Activated naive CD4-positive, alpha-beta T cell (primary cell): ENCODE measurements at places on chromosomes 11 and 22.

- no peak for DNase-seq
These were observed 560.9 kb downstream of the MIAT start for GRCh38 chr22:27218012-27218920.

- DNase-seq, result no peak
These were observed 65.9 kb downstream of the C11orf58 start for GRCh38 chr11:16804104-16804947.

DNA sequence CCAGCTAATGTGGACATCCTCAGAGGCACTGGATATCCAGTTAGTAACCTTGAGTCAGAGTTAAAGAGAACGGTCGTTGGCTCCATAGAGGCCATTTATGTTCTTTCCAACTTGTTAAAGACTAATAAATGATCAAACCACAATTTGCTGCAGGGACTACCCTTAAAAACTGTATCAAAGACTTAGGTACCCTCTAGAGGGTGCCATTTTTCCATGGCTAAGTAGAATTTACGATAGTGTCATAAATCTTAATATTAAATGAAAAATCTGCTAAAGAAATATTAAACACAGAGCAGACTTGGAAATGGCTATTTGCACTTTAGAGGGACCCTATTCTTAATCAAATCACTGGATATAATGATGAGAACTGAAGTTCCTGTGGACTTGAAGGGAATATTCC lies 685.2 kb upstream of the CHORDC1 start:
- no peak for DNase-seq

GRCh38 chr11:114273071-114273470 lies 23.1 kb upstream of the NNMT start:
- DNase-seq, result no peak

- DNase-seq, result no peak
These were observed 12.6 kb upstream of the POU2F3 start for GRCh38 chr11:120227228-120227852.

DNA sequence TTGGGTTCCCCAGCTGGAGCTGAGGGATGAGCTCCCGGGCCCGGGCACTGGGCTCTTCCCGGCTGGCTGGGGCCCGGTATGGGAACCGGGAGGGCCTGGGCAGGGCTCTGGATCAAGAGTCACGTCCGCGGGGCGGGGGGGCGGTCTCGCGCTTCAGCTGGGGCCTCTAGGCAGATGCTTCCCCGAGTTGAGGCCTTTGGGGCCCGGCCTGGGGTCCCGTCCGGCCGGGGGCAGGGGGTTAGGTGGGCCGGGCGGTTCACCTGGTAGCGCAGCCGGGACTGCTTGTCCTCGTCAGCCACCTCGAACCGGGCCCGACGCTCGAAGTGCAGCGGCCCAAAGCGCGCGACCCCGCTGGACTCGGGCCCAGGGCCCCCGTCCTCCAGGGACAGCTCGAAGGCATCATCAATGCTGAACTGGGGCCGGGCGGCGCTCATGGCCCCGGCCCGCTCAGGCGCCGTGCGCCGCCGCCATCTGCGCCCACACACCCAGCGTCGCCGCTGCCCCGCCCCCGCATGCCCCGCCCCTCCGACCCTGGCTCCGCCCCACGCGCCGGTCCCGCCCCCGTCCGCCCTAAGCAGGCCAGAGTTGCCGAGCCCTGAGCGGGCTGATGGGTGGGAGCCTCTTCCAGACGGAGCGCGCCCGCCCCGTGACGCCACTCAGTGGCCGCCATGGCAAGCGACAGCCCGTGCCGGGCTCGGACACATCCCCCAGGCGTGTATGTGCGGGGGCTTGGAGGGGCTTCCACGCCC lies at the start of gene TMEM134:
Gene TMEM134, minus strand, starts transcription at position 493 of the 749 bp plus-strand sequence. Its CDS starts 59 bp downstream, at position 434.
- DNase-seq, result peak; percentile 93

DNA sequence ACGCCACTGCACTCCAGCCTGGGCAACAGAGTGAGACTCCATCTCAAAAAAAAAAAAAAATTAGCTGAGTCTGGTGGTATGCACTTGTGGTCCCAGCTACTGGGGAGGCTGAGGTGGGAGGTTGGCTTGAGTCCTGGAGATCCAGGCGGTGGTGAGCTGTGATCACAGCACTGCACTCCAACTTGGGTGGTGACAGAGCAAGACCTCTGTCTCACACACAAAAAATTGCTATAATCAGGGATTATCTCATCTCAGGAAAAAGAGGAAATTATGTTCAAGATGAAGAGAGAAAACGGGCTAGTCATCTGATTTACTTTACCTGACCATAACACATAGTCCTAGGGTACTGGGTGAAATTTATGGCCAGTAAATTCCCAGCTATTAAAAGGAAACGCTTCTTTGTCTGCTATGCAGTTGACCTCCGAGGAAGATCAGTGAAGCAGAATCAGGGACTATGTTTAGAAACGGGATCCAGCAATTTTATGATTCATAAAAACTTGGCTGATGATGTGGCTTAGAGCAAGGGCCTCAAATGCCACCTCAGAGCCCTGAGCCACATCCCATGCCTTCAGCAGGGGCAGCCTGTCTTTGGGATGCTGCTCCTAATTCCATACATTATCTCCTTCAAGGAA lies 386.2 kb downstream of the NTM start:
- no peak for DNase-seq

DNA sequence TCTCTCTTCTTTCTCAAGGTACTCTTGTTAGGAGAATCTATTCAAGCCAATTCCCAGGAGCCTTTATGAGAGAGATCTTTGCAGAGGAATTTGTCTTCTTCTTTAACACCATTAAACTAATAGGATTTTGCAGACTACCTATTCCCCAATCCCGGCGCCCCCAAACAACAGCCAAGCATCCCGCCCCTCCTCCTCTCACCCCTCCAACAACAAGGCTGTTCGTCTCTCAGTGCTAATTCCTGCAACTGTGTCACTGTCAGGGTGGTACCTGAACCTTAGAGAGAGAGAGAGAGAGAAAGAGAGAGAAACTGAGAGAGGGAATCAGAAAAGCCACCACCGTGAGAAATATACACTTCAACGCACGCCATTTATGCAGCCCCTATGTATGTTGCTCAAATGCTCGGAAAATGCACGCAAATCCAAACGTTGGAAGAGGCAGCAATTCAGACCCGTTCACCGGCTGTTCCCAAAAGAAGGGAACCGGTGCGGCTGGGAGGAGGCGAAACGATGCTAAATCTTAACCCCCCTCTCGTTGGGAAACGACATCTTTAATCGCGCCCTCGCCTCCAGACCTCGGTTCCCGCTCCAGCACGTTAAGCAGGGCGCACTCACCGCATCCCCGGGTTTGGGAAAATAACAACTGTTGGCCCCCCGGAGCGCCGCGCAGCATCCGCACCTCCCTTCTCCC lies 961 bp downstream of the KCNA4 start:
- no peak for DNase-seq

DNA sequence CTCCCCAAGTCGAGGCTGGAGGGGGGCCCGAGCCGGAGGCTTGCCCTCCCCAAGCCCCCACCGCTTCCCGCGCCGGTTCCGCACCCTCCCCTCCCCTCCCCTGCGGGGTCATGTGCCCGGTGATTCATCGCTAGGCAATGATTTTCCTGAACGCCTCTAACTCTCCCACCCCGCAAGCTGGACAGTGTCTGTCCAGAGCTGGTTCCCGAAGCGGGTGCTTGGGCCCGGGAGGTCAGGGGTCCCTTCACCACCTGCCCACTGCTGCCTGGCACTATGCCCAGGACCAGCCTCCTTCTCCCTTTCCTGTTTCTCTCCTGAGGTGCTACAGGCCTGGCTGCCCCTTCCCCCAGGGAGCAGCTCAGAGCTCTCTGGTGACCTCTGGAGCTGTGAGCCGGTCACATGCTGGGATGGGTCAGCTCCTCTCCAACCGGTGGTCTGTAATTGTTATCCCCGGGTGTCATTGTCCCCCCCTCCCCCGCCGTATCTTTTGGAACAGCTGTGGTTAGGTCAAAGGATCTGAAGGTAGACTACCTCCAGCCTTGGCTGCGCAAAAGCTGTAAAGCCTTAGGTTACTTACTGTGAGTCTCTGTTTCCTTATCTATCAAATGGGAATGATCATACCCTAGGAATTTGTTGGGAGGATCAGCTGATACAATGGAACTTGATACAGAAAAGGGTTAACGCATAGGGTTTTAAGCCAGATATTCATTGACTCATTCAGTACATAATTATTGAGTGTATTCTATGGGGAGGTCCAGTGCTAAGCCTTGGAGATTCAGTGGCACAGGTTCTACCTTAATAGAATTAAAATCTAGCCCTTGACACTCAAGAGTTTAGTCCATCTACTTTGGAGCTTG lies 753 bp downstream of the STX3 start:
- DNase-seq, result no peak

GRCh38 chr11:94741022-94741679 lies 27.0 kb upstream of the AMOTL1 start:
- DNase-seq, result no peak

DNA sequence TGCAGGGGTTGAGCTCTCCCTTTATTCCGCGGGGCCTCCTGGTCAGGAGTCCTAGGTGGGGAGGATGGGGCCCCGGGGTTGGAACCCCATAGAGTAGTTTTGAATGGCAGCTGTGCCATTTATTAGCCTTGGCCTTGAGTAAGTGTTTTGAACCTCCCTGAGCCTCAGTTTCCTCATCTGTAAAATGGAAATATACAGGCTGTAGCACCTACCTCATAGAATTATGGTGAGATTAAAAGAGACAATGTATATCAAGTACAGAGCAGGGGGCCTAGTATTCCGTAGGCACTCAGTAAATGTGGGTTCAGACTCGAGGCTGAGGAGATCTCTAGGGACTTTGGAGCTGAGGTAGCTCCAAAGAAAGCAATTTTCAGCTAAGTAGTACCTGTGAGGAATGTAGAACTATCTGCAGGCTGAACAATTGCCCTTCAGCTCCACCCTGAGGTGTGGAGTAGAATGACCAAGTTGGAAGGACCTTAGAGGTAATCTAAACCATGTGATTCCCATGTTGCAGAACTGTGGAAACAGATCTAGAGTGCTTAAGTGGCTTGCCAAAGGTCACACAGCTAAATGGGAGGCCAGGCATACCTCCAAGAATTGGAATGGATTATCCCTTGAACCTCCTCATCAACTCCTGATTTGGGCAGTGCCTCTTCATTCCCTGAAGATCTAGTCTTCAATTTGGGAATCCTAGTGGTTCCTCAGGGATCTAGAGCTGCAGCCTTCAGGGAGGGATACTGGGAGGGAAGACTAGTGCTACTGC lies 682 bp downstream of the PGAP2 start:
- DNase-seq, result no peak

GRCh38 chr11:30559004-30559403 lies 27.1 kb downstream of the MPPED2 start:
- DNase-seq, result no peak

GRCh38 chr11:21038801-21039200 lies 369.4 kb downstream of the NELL1 start:
- DNase-seq, result no peak

DNA sequence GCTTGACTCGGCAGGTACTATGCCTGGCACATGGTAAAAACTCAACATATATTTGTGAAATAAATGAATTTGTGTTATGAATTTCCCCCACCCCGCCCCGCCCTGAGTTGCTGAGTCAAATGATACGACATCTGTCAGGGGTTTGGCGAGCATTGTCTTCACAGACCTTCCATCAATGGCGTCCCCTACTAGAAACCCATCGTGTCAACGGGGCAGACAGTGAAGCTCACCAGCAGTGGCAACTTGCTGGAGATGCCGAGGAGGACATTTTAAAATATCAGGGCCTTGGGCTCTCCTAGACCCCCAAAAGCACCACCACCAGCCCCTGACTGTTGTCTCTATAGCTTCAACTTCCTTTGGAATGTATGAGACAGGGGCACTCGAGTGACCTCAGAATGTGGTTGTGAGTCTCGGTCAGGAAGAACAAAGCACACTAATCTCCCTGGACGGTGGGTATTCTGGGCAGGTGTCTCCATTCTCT lies 761 bp upstream of the NXF1 start:
- no peak for DNase-seq
